Aortic smooth muscle cell (primary cell): ENCODE measurements at places on chromosomes 16 and 17. TPM values are rescaled to one million over a fixed set of nuclear protein-coding genes. Genes with fewer than 3 reads are reported as not detected.

The MFSD6L gene
- total RNA-seq = not detected in 2 replicates

The FOXF1 gene
- total RNA-seq = under 0.01 TPM in 2 replicates

The CCDC78 gene
- total RNA-seq = 0.79 and 1.1 TPM in 2 replicates

The COTL1 gene
- total RNA-seq = 56.7 and 83.5 TPM in 2 replicates

The KRT12 gene
- total RNA-seq = not detected in 2 replicates

The DLG4 gene
- 15.0 and 16.0 TPM in 2 replicates for total RNA-seq
